ENCODE measurements at places on chromosomes 1 and 21.

DNA sequence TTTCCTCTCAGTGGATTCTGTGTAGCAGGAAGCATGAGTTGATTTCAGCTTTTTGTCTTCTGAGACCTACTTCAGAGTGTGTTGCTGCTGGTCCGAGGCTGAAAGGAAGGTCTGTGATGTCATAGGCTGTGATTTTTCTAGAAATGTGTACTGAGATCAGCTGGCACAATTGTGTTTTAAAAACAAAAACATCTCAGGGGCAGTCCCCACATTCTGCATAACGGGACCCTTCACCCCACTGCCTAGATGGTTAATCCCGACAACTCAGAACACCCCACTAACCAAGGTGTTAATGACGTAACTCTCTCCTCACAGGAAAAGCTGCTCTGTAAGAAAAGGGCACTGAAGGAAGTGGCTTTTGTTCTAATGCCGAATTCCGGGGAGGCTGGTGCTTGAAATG, 59.8 kb upstream of the PPP2R5A start:
- no peak for DNase-seq

GRCh38 chr21:28439788-28440187, 552.9 kb downstream of the LTN1 start:
- no peak for DNase-seq

- no peak for DNase-seq
Observed at GRCh38 chr1:22685591-22686059, 25.0 kb upstream of the EPHB2 start.

DNA sequence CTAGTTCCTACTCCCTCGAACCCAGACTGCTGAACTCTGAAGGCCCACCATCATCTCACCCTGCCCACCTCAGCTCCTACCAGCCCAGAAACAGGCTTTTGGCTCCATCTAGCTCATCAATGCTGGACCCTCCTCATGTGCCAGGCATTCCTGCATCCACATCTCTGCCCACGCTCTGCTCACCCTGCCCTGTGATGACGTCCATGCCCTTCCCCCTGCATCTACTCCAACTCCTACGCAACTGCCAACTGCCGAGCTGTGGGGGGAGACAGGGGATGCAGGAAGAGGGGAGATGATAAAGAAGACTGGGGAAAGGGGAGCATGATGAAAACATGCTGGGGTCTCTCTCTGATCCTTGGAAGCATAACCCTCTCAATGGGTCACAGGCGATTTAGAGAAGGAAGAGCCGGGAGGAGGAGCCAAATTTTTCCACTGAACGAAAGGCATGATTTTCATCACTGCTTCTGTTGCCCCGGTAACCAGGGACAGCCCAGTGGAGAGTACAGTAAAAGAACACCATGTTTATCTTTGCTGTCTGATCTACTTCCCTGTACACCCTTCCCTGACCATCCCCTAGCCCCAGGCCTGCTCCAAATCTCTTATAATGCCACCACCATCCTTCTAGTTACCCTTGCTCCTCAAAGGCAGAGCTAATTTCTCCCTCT, 44.3 kb downstream of the CD34 start:
- no peak for DNase-seq

GRCh38 chr1:26281091-26281958, 1.4 kb downstream of the SH3BGRL3 start:
- DNase-seq = no peak

GRCh38 chr1:240030236-240030635, 61.4 kb upstream of the FMN2 start:
- DNase-seq = no peak

DNA sequence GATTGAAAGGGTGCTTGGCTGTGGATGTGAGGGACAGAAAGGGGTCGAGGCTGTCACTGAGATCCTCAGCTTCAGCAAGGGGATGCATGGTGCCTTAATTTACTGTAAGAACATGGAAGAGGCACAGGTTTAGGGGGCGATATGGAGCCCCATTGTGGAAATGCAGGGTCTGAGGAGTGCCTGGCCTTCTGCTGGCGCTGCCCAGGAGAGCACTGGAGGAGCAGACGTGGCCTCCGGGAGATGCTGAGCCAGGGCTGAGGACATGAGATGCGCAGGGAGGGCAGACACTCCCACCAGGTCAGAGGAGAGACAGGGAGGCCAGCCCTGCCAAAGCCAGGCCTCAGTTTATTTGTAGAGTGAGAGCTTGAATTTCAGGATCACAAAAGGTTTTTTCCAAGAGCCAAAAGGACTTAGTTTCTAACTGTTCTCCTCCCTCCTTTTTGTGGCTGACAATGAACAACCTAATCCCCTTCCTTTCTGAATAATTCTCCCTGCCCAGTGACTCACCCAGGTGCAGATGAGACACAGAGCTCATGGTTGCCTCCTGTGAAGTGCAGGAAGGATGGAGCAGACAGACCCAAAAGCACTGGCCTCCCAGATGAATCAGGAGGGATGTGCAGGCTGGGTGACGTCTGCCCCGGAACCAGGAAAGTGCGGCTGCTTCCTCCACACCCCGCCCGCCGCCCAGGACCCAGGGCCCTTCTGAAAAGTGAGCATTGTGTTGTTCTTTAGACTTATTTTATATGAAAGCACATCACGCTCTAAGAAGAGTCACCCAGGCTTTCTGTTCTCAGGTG, 73.0 kb upstream of the TMPRSS2 start:
- DNase-seq = no peak

DNA sequence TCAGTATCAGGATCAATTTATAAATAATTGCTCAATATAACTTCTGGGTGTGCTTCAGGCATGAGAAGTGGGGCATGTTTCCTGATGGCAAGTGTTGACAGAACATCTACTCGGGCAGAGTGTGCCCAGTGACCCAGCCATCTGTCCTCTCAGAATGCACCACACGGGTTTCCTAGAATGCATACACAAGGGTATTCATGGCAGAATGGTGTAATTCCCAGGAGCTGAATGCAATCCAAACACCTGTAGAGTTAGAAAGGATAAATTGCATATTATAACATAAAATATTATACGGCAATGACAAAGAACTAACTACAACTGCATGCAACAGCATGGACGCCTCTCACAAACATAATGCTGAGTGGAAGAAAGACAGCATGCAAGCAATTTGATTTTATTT, 391.9 kb downstream of the SIPA1L2 start:
- DNase-seq = no peak

DNA sequence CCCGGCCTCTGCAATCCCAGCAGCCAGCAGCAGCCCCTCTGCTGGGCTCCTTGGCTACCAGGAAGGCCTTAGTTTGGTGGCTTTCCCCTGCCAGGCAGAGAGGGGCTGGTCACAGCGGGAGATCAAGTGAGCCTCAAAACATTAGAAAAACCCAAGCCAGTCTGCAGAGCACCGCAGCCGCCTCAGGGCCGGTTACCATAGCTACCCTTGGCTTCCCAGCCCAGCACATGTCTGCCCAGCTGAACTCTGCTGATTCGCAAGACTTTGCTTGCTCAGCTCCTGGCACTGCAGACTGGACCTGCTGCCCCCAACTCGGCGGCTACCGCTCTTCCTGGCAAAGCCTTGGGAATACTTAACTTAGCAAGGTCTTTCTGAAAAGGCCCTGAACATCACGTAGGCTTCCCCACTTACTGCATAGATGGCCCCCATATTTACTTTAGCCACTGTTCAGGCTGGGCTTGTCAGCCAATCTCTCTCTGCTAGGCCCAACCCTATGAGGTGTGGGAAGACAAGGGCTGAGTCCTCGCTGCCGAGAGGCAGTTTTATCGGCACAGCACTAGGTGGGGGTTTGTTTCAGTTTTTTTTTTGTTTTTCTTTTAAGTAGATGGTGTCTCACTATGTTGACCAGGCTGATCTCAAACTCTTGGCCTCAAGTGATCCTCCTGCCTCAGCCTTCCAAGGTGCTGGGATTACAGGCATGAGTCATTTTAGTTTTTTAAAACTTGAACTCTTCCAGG, 28.6 kb upstream of the PLEKHG5 start:
- DNase-seq = no peak

DNA sequence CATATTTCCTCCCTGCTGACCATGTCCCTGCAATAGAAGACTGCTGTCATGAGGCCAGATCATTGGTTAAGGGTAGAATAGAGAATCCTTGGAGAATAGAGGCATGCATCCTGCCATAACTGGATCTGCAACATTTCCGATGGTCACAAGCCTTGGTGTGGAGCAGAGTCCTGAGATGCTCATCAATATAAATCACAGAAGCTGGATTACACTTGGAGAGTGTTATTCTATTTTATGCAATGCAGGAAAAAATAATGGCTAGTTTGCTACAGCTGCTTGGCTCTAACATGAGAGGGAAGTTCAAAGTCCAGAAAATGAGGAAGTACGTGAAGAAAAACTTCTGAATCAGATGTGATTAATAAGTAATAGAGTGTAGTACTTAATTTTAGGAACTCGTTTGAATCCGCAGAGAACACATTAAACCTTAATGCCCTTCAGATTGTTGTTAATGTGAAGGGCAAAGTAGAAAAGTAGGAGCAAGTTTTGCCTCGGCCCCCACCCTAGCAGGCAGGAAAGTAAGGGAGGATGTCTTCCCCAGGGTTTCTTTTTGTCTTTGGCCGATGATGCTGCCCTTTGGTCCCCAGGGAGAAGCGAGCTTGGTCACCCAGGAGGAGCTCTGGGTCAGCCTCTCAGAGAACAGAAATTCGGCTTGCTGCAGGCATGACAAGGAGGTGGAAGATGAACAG, 59.5 kb downstream of the KCNK1 start:
- DNase-seq = peak; percentile 12

DNA sequence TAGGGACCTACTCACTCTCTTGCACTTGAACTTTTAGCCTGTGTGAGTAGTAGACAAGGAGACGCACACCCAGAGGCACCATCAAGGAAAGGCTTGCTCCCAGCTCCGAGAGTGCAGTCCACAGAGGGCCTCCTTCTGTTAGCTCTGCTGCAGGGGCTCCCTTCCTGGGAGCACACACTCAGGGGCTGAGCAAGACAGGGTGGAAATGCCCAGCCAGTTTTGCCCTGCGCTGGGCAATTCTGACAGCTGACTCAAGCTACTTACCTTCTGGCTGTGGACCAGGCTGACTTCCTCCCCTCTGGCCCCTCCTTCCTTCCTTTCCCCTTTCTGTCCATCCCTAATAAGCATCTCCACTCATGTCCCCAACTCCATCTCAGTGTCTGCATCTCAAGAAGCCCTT, 449.1 kb downstream of the PTPRU start:
- no peak for DNase-seq

- no peak for DNase-seq
Observed at GRCh38 chr1:207455183-207455754, 1.1 kb downstream of the CR2 start.

- no peak for DNase-seq
Observed at GRCh38 chr21:45154511-45155508, 80.4 kb downstream of the ADARB1 start.

DNA sequence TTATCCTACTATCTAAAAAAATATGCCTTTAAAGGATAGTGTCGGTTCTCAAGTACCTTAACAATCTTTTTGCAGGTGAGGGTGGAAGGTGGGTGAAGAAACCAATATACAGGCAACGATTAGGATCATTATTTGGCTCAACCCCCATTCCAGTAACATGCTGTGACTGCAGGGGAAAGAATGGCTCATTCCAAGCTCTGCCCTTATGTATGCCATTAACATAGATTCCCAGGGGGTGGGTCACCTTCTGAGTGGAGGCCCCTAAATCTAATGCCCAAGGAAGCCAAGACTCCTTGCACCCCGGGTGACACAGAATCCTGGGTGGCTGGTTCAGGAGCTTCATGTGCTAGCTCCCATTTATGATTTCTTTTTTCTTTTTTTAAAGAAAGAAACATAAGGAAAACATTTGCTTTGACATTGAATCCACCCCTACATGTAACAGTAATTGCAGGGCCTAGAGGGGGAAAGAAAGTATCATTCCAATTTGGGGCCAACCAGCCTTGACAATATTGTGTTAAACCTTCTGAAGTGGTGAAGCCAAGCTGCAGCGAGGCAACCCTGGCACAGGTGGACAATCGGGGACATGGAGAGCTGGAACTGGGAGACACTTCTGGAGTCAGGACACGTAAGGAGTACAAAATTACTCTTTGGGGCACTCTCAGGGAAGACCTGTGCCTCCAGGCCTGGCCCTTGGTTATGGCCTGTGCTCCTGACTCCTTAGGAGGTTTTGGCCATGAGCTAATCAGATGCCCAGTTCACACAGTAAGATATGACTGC, 200.3 kb downstream of the PBX1 start:
- no peak for DNase-seq

GRCh38 chr1:183138301-183138700, 47.8 kb upstream of the LAMC2 start:
- DNase-seq = no peak

DNA sequence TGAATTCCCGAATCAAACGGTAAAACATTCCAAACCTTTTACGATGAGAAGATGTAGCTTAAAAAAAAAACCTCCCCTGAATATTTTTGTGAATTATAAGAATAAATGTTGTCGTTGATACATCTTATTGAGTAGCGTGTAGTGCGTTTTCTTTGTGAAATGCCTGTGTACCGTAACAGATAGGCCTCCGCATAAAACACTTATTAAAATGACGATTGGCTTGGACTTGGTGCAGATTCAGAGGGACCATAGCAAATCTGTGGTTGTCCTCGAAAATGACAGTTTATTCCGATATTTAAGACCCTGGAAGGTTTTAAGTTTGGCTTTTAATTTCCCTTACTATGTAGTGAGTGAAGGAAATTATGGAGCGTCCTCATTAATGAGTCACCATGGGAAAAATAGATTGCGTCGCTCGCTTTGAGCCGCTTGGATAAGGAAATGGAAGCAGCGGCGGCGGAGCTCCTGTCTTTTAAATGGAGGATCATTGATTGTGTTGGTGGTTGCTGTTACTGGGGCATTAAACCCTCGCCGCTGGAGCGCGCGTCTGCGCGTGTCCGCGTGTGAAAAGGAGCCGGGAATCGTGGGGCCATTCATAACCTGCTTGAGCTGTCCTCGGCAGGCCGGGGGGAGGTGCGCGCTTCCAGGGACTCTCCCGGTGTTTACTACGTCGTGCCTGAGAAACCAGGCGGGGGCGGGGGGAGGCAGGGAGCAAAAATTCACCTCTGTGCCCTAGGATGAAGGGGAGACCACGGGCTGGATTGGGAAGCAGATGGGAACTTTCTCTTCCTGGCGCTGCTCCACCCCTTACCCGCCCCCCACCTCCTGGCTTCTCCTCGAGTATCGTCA, 1.6 kb downstream of the SPEN start:
- no peak for DNase-seq

- DNase-seq = no peak
Observed at GRCh38 chr21:32256873-32257620, 21.8 kb downstream of the MIS18A start.

GRCh38 chr1:89262643-89263042, 10.0 kb downstream of the GBP5 start:
- no peak for DNase-seq

- no peak for DNase-seq
Observed at GRCh38 chr1:205271277-205271676, 43.5 kb downstream of the TMCC2 start.

- DNase-seq = no peak
Observed at GRCh38 chr1:180208264-180208663, 21.8 kb upstream of the LHX4 start.
